ENCODE measurements at places on chromosomes 11 and 22.

DNA sequence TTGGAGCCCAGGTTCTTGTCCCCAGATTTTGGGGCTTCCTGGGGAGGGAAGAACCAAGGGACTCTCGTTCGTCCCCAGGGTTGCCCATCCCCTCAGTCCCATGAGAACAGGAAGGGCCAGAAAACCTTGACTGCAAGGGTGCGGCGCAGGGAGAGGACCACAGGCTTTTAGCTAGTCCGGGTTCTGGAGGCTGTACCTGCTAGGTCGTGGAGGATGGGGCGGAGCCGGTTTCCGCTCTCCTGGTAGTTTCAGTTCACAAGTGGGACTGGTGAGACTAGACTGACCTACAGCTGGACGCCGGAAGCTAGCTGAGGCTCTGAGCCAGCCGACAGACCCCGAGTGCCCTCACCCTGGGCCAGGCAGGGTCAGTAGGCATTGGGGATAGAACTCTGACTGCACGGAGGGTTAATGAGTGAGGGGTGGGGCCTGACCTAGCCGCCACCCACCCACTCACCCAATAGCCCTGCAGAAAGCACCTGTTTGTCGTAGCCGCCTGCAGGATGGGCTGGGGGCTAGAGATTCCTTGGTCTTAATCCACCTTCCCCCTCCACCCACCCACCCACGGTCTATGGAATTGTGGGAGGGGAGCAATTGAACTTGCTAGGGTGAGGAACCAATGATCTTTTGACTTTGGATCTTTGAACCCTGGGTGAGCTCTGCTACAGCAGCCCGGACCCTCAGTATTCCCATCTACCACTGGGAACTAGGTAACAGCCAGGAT lies 1.5 kb downstream of the MAFF start:
- peak; percentile 50 for DNase-seq

GRCh38 chr11:2679011-2679676 lies 20.6 kb downstream of the KCNQ1OT1 start:
- DNase-seq = no peak

DNA sequence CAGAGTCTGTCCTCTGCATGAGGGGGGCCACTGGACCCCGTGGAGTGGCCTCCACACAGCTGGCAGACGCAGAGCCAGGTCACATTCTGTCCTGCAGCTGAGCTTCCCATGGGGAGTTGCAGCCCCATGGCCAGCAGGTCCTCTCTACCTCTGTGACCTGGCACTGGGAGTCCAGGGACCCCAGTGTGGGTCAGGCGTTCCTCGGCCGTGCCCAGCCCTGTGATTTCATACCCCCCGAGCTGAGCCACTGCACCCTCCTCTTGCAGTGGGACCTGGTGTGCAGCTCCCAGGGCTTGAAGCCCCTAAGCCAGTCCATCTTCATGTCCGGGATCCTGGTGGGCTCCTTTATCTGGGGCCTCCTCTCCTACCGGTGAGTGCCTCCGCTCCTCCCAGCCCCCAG lies 32.2 kb upstream of the SLC22A12 start:
- no peak for DNase-seq

GRCh38 chr11:113577356-113578032 lies 102.3 kb upstream of the DRD2 start:
- no peak for DNase-seq

DNA sequence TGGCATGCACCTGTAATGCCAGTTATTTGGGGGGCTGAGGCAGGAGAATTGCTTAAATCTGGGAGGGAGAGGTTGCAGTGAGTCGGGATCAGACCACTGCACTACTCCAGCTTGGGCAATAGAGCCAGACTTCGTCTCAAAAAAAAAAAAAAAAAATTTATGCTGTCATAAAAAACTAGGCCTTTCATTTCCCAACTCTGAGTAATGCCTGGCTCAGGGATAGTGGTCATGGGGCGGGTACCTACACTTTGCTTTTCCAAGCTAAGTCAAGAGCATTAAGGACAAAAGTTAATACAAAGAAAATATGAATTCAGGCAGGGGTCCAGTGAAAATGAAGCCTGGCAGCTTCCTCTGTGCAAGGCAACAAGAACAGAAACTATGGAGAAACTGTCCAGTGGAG lies 16.3 kb downstream of the CPSF7 start:
- no peak for DNase-seq

- DNase-seq = no peak
Measured at GRCh38 chr11:43866520-43866919, 14.1 kb upstream of the ALKBH3 start.

GRCh38 chr11:62477927-62478326 lies 59.1 kb downstream of the SCGB1A1 start:
- no peak for DNase-seq

- no peak for DNase-seq
Measured at GRCh38 chr22:32539631-32540421, 65.2 kb downstream of the FBXO7 start.
